GM23338 (cell line): ENCODE measurements at places on chromosomes 12 and 14. TPM values are rescaled to one million over a fixed set of nuclear protein-coding genes. Genes with fewer than 3 reads are reported as not detected.

- no peaks in the 10 kb centered on the region for H3K27me3 ChIP-seq
- H3K4me3 ChIP-seq, result no peak overlapping the region
- peaks cover 12% of the 10 kb centered on the region; the same call in 1 of the 2 replicates for H3K4me1 ChIP-seq
- H3K36me3 ChIP-seq, result no peaks in the 10 kb centered on the region
- no peak overlapping the region for H3K27ac ChIP-seq
Observed at GRCh38 chr12:113298861-113299545, 35.9 kb downstream of the SLC8B1 start.

DNA sequence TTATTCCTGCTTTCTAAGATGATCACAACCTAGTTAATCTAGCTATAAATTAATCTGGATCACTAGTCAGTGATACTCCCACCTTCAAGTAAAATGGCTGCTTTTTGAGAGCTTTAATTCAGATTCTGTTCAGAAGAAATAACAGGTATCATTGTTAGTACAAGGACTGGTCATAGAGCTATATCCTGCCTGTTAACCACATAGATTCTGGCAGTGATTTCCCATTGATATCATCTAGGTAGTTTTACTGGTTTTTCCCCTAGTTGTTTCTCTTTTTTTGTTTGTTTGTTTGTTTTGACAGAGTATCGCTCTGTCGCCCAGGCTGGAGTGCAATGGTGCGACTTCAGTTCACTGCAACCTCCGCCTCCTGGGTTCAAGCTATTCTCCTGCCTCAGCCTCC, 39.0 kb upstream of the HIF1A start:
- H3K4me3 ChIP-seq, result no peak overlapping the region

DNA sequence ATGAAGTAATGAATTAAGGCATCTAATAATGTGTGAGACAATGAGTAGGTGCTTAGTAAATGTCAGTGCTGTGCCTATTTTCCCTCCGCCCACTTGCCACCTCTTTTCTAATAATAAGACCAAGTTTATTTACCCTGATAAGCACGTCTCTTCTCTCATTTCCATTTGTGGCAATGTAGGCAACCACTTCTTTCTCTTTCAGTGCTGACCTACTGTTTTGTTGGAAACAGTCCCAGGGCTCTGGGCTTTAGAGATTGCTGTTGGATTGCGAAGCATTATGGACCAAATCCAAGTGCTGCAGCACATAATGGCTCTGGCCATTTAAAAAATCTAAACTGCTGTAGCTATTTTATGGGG, 141.3 kb upstream of the PLEKHG7 start:
- H3K27me3 ChIP-seq, result no peaks in the 10 kb centered on the region
- no peaks in the 10 kb centered on the region for H3K36me3 ChIP-seq
- no peak overlapping the region for H3K4me3 ChIP-seq
- H3K4me1 ChIP-seq, result no peaks in the 10 kb centered on the region
- no peak overlapping the region for H3K27ac ChIP-seq

Gene CLECL1
- total RNA-seq, result not detected in 2 replicates

Gene SYCP3
- total RNA-seq, result 0.07 TPM in 1 of 2 replicates, not detected in the other

DNA sequence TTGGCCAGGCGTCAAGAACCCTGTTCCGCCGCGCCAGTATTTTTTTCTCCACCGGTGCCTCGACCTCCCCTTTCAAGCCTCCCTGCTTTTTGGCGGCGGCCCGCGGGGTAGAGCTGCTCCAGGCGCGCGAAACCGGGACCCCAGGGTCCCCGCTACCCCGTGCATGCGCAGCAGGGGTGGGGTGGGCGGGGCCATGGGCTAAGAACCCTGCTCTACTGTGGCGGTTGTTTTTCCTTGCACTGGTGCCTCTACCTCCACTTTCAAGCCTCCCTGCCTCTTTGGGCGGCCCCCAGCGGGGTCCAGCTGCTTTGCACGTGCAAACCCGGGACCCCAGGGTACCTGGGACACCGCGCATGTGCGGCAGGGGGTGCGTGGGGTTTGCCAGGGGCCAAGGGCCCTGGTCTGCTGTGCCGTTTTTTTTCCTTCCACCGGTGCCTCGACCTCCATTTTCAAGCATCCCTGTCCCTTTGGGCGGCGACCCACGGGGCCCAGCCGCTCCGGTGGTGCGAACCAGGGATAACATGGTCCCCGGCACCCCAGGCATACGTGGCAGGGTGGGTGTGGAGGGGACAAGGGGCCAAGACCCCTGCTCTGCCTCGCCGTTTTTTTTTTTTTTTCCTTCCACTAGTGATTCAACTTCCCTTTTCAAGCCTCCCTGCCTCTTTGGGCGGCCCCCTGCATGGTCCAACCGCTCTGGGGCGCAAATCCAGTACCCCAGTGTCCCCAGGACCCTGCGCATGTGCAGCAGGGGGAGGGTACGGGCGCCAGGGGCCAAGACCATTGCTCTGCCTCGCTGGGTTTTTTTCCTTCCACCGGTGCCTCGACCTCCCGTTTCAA, 326.8 kb downstream of the ALG10 start:
- H3K4me3 ChIP-seq, result no peak overlapping the region
- no peak for DNase-seq
- no peaks in the 10 kb centered on the region for H3K27me3 ChIP-seq
- H3K27ac ChIP-seq, result no peak overlapping the region
- H3K36me3 ChIP-seq, result no peaks in the 10 kb centered on the region

GRCh38 chr12:130965668-130966067, 12.0 kb downstream of the ADGRD1 start:
- no peaks in the 10 kb centered on the region for H3K4me1 ChIP-seq
- no peak overlapping the region for H3K4me3 ChIP-seq
- H3K27me3 ChIP-seq, result no peaks in the 10 kb centered on the region
- DNase-seq, result no peak
- no peaks in the 10 kb centered on the region; the same call in 1 of the 2 replicates for H3K36me3 ChIP-seq
- H3K27ac ChIP-seq, result no peak overlapping the region

DNA sequence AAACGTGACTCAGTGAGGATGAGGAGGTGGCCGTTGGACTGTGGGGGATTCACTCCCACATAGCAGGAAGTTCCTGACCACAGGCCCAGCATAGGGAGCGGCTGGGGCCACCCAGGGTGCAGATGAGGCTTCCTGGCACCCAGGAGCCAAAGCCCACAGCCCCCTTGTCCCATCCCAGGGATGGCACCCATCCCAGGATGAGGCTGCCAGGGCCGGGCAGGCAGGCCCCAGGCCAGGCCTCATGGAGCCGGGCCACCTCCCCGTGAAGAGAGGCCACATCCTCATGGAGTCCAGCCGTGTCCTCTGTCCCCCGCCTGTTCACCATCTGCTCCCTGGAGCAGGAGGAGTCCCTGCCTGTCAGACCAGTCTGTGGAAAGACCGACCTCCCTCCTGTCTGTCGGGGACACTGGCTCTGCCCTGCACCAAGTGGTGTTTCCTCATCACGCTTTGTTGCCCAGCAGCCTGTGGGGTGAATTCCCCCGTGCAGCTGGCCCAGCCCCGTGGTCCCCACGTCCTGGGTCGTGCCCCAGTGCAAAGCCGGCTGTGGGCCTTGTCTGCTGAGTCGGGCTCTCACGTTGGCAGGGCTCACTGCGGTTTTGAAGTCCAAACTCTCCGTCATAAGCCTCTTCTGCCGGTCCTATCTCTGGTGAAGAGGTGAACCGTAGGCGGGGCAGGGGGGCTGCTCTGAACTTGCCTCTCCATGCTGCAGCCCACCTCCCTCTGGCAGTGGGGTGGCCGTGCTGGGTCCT, 24.5 kb downstream of the MMP17 start:
- no peaks in the 10 kb centered on the region for H3K4me1 ChIP-seq
- no peak overlapping the region for H3K4me3 ChIP-seq
- no peaks in the 10 kb centered on the region for H3K27me3 ChIP-seq
- no peak overlapping the region for H3K27ac ChIP-seq
- H3K36me3 ChIP-seq, result no peaks in the 10 kb centered on the region
- DNase-seq, result no peak

DNA sequence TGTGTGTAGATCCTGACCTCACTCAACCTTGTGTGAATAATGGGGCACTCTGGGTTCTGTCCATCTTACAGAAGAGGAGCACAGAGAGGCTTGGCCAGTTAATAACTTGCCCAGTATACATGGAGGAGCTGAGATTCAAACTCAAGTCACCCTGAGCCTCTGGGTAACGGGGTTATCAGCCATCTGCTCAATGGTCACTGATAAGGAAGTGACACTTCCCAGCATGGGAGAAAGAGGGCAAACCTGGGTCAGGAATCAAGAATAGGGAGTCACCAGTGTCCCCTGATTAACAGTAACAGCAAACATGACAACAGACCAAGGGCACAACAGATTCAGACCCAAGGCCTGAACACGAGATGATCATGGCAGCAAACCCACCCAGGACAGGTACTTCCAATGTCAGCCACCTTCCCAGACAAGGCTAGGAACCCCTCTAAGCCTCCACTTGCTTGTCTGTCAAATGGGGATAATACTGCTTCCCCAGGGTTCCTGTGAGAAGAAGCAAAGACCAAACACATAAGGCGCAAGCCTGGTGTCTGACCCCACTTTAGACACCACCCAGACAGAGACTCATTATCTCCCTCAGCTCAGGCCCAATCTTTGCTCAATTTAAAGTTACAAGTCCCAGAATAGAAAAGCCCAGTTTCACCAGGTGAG, 3.6 kb downstream of the CCDC85C start:
- no peaks in the 10 kb centered on the region for H3K36me3 ChIP-seq
- H3K4me3 ChIP-seq, result no peak overlapping the region
- no peak for DNase-seq
- H3K27ac ChIP-seq, result no peak overlapping the region
- peaks cover 31% of the 10 kb centered on the region for H3K27me3 ChIP-seq

DNA sequence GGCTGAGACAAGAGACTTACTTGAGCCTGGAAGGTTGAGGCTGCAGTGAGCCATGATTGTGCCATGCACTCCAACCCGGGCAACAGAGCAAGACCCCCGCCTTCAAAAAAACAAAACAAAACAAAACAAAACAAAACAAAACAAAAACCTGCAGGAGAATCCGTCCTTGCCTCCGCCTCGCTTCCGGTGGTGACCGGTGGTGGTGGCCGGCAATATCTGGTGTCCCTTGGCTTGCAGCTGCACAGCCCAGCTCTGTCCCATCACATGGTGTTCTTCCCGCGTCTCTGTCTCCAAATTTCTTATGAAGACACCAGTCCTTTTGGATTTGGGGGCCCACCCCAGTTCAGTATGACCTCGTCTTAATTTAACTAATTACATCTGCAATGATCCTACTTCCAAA, 10.0 kb downstream of the SMIM41 start:
- no peaks in the 10 kb centered on the region for H3K27me3 ChIP-seq
- DNase-seq, result no peak

GRCh38 chr12:111311011-111311410, 57.9 kb downstream of the PHETA1 start:
- no peaks in the 10 kb centered on the region for H3K36me3 ChIP-seq
- H3K27ac ChIP-seq, result no peak overlapping the region
- no peak for DNase-seq
- no peaks in the 10 kb centered on the region for H3K27me3 ChIP-seq
- H3K4me3 ChIP-seq, result no peak overlapping the region
- no peaks in the 10 kb centered on the region for H3K4me1 ChIP-seq

- H3K27me3 ChIP-seq, result no peaks in the 10 kb centered on the region
- no peak for DNase-seq
- no peak overlapping the region for H3K27ac ChIP-seq
- H3K36me3 ChIP-seq, result no peaks in the 10 kb centered on the region
- no peak overlapping the region for H3K4me3 ChIP-seq
Observed at GRCh38 chr12:130617219-130617618, 98.9 kb downstream of the RIMBP2 start.

Gene CSAD
- total RNA-seq, result 3.6 and 7.1 TPM in 2 replicates
